ENCODE measurements at places on chromosomes 2 and 18.

DNA sequence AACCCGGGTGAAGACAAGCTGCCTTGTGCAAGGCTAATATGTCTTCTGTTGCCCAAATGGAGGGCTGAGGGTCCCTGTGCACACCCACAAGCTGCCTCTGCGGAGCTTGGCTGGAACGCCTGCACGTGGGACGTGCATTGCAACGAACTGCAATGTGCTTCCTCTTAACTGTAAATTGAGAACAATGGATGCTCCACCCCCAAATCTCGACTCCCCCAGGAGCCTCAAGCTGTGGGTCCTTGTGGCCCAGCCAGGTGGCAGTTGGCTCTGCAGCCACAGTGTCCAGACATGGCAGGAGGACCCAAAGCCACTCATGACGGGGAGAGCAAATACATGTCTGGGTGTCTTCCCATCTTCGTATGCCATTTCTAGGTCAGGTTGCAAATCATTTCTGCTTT, 90.1 kb downstream of the TWIST2 start:
- no peak for DNase-seq

- peak; percentile 51 for DNase-seq
Measured at GRCh38 chr2:43225788-43226557, 433 bp downstream of the ZFP36L2 start.

DNA sequence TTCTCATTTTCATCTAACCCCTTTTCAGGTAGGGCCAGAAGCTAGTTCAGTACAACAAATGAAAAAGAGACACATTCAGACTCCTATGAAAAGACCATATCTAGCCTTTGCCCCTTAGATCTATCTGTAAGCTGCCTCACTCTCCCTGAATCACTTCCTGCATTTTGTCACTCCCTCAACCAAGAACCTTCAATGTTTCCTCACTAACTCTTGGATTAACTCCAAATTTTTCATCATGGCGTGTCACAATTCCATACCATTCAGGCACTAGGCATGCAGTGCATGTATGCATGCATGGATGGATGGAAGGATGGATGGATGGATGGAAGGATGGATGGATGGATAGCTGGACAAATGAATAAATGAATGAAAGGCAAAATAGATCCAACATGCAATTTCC, 356.9 kb downstream of the TNS1 start:
- DNase-seq = no peak

- no peak for DNase-seq
Measured at GRCh38 chr2:104840893-104841585, 12.9 kb upstream of the POU3F3 start.

DNA sequence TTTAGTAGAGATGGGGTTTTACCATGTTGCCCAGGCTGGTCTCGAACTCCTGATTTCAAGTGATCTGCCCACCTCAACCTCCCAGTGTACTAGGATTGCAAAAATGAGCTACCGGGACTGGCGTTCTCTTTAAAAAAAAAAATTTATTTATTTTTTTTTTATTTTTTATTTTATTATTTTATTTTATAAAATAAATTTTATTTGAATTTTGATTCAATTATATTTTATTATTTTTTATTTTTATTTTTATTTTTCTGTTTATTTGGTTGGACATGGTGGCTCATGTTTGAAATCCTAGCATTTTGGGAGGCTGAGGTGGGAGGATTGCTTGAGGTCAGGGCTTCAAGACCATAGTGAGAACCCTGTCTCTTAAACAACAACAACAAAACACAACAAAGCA, 32.5 kb downstream of the EEF1B2 start:
- DNase-seq = no peak

- no peak for DNase-seq
Measured at GRCh38 chr2:27442920-27443282, 720 bp downstream of the KRTCAP3 start.

- no peak for DNase-seq
Measured at GRCh38 chr2:79139423-79139822, 19.1 kb downstream of the REG1A start.

DNA sequence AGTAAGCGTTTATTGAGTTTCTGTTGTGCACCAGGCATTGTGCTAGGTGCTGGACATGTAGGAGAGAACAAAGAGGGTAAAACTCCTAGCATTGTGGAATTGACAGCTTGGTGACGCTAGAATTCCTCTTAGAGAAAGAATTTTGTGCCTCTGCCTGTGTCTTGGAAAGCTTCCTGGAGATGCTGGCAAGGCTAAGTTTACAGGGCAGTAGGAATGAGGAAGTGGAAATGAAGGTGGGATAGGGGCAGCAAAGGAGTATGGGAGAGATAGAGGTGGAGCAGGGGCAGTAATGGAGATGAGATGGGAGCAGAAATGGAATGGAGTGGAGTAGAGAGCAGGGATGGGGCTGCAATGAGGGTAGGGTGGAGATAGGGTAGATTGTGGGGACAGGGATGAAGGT, 29.8 kb downstream of the GPR39 start:
- no peak for DNase-seq

DNA sequence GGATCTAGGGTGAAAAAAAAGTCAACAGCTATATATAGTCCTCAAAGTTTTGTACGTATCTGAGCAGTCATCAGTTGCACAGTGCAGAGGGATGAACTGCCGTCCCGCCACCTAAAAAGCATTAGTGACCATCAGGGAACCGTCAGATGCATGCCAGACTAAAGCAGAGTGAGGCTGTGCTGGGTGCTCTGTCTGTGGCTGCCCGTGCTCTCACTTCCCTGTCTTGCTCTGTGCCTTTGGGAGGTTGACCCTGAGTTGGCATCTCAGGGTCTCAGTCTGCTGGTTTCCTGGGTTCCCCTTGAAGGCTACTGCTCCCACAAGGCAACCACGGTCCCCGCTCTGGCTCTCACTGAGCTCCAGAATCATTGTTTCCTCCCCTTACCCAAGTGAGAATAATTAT, 11.1 kb downstream of the CLUL1 start:
- no peak for DNase-seq

DNA sequence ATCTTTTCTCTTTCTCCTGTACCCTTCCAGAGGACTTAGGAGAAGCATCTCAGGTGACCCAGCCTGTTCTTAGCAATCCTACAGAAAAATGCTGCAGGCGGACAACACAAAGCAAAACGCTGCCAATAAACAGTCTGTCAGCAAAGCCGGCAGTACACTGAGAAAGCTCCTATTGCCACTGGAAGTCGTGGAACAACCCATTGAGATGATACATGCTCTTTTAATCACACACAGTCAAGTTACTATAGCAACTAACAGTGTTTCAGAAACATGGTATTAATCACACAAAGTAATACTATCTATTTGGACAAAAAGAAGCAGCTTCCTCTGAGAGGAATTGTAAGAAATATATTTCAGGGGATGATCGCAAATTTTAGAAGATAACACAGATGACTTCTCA, 10.5 kb downstream of the CTLA4 start:
- no peak for DNase-seq

All from stimulated activated CD8-positive, alpha-beta memory T cell treated with anti-CD3 and anti-CD28 coated beads, Interleukin-4, amount 100 ng/mL, for 1 hour (primary cell).